ENCODE measurements at places on chromosomes 7 and 10.

DNA sequence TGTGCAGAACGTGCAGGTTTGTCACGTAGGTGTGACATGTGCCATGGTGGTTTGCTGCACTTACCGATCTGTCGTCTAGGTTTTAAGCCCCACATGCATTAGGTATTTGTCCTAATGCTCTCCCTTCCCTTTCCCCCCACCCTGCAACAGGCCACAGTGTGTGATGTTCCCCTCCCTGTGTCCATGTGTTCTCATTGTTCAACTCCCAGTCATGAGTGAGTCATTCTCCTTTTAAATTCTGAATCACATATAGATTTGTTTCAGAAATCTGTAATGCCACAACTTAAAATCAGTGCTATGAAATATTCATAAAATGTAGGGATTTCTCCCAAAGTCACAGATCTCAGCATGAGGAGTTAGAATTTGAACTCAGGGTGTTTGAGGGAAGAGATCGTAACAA lies 552.5 kb upstream of the MBL2 start:
- no peak for DNase-seq

- DNase-seq: no peak
Measured at GRCh38 chr7:85078181-85078580, 108.7 kb downstream of the SEMA3D start.

GRCh38 chr10:14670551-14671240 lies 104.0 kb downstream of the FAM107B start:
- no peak for DNase-seq

- no peak for DNase-seq
Measured at GRCh38 chr7:77461246-77461645, 45.1 kb upstream of the GSAP start.

DNA sequence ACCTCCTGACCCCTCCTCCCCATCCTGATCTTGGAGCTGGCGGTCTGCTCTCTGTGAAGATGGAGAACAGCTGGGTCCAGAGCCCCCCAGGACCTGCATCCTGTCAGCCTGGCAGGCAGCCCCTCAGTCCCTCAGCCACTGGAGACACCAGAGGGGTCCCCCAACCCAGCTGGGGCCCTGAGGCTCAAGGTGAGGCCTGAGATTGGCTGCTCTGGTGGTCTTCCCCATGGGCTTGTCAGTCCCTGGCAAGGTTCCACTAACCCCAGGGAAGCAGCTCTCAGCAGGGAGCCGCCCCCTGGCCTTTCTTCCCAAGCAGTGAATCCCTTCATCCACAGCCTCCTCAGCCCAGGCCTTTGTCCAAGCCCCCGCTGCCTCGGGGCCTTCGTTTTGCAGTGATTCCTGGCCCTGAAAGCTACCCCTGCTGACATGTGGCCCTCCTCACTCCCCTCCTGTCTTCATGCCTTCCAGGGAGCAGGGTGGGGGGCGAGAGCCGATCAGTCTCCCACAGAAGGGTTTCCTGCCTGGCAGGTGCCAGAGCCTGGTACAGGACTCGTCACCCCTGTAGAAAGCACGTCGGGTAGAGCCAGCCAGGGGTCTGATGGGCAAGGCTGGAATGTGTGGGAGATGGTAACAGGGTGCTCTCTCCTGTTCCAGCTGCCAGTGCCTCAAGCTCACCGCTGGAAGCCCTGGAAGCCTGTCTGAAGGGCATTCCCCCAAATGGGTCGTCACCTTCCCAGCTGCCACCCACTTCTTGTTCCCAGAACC lies 48.5 kb downstream of the ZNF467 start:
- DNase-seq: no peak

- no peak for DNase-seq
Measured at GRCh38 chr7:126185959-126186580, 1066.7 kb downstream of the GRM8 start.

- DNase-seq: no peak
Measured at GRCh38 chr7:94170836-94171235, 166.7 kb upstream of the BET1 start.

GRCh38 chr10:72638586-72639440 lies 12.9 kb upstream of the MICU1 start:
- no peak for DNase-seq

- DNase-seq: no peak
Measured at GRCh38 chr10:70186090-70186489, 15.8 kb upstream of the SAR1A start.

DNA sequence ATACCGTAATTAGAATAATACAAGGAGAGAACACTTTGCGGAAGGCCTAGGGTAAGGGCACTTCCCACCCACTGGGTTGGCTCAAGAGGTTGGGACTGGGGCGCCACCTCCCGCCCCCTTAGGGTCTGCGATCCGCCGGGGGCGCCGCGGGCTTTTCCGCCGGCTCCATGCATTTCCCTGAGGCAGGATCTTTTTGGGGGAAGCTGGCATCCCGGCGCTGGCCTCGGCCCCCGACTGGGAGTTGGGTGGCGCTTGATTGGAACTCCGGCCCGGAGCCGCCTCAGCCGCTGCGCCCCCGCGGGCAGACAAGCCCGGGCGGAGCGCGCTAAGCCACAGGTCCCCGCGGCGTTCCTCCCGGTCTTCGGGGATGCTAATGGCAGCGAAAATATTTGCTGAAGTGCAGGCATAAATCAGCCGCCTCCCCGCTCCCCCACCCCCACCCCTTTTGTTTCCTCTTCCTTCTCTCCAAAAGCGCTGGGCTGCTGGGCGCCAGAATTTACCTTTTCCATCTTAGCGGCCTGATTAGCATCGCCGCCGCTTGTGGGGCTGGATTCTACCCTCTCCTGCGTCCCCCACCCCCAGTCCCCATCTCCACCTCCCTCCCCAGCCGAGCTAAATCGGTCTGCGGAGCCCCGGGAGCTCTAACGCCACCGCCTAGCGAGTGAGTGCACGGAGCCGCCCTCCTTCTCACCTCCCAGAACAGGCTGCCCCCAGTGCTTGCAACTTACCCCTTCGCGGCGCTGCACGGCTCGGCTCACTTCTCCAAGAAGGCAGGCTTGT lies 5.1 kb downstream of the UNC5B start:
- DNase-seq: no peak

GRCh38 chr7:73721377-73721817 lies 1.9 kb upstream of the STX1A start:
- no peak for DNase-seq

- DNase-seq: no peak
Measured at GRCh38 chr7:133248901-133249300, 4.0 kb upstream of the EXOC4 start.

- no peak for DNase-seq
Measured at GRCh38 chr10:78300526-78300925, 266.9 kb downstream of the RPS24 start.

GRCh38 chr10:30433306-30433729 lies 666 bp upstream of the MAP3K8 start:
- DNase-seq: peak; percentile 49

- DNase-seq: no peak
Measured at GRCh38 chr7:120028636-120029035, 244.3 kb upstream of the KCND2 start.

- DNase-seq: no peak
Measured at GRCh38 chr10:3420527-3421469, 248.2 kb upstream of the PITRM1 start.

DNA sequence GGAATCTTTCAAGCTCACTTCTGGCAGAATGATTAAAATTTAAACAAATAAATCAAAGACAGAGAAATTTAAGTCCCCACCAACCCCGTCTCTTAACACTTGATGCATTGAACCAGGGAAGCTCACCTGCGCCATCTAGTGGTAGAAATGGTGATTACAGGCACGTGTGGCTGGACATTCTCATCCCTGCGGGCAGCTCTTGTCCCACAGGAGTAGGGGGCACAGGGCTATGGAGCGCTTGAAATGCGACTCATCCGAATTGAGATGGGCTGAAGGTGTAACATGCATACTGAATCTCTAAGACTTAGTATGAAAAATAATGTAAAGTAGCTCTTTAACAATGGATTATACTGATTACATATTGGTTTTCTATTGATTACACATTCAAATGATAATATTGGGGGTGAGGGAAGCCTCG lies 24.8 kb upstream of the SLIT1 start:
- DNase-seq: peak; percentile 62

DNA sequence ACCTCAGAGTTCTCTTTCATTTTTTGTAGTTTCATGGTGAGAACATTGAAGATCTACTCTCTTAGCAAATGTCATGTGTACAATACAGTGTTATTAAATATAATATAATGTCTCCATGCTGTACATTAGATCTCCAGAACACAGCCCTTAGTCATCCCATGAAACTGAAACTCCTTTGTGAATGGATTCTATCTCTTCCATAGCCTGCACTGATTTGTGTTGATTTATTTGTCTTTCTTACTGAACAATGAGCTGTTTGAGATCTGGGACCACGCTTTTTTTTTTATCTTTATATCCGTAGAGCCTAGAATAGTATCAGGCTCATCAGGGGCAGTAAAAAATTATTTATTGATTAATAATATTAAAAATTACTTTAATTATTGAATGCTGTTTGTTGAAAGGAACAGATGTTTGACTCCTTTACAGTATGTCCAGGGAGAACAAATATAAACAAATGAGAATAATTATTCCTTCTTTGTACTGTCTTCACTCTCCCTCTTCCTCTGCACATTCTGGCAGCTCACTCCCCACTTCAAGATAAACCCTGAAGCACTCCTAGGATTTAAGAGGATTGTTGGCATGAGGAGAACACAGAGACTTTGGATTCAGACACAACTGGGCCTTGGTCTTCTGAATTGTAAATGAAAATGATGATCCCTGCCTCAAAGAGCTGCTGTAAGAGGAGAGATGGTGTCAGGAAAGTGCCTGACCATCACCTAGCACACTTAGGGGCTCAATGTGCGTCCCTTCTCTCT lies 81.6 kb upstream of the MSRB2 start:
- no peak for DNase-seq

DNA sequence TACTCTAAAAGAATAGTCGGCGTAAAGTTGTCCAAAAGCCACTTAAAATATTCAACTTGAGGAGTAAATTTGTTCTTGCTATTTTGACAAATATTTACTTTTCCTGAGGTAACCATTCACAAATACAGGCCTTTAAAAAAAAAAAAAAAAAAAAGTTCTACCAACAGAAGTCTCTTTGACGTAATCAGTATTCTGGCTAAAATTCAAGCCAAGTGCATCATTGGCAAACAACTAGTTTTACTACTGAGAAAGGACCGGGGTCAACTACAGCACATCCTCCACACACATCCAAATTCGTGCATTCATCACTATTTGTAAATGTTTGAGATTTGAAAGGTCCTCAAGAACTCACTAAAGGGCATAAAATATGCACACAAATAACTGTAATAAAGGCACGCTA lies 2.0 kb downstream of the OAT start:
- no peak for DNase-seq

DNA sequence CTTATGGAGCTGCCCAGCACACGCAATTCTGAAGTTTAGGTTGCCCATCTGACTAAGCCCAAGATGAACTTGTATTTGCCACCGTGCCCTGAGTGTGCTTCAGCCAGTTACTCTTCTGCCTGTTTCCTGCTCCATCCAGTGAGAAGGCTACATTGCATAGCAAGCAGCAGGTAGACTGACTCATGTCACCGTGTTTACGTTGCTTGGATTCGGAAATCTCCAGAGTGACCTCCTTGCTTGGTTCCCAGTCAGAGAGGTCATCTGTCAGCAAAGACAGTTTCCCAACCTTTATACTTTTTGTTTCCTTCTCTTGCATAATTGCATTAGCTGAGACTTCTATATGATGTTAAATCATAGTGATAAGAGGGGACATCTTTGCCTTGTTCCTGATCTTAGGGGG lies 30.9 kb downstream of the NACAD start:
- no peak for DNase-seq

GRCh38 chr10:51604579-51604978 lies 94.8 kb downstream of the CSTF2T start:
- no peak for DNase-seq

- DNase-seq: no peak
Measured at GRCh38 chr10:17233286-17233991, 5.4 kb downstream of the VIM start.

- DNase-seq: no peak
Measured at GRCh38 chr7:48285373-48285772, 114.1 kb downstream of the ABCA13 start.

- no peak for DNase-seq
Measured at GRCh38 chr7:409339-410281, 110.0 kb downstream of the PDGFA start.

DNA sequence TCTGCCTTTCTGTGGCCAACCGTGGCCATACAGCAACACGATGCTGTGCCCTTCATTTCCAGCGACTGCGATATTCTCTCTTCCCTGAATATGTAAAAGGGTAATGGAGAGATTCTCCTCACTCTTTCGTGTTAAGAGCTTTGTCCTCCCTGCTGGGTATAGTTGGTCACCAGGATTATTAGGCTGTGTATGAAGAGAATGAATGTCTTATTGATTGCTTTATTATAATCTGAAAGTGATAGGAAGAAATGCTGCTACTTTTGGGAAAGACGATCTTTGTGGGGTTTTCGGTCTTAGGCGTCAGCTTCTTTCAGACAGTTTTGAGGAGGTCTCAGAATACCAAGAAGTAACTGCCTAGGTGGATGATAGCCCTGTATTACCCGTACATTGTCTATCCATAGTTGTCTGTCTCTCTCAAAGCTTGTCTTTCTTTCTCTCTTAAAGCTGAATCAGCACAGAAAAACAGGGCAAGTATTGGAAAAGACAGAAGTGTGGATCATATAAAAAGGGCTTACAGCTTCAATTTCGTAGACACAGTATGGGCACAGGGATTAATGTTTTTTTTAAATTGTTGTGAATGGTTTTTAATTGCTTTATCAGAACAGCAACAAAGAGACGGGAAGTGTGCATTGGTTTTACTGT lies 1.2 kb downstream of the AHCYL2 start:
- DNase-seq: no peak

GRCh38 chr7:146665023-146665422 lies 548.4 kb downstream of the CNTNAP2 start:
- no peak for DNase-seq

- no peak for DNase-seq
Measured at GRCh38 chr7:154436560-154436959, 384.4 kb downstream of the DPP6 start.

- no peak for DNase-seq
Measured at GRCh38 chr7:135273581-135273980, 39.9 kb downstream of the STRA8 start.

DNA sequence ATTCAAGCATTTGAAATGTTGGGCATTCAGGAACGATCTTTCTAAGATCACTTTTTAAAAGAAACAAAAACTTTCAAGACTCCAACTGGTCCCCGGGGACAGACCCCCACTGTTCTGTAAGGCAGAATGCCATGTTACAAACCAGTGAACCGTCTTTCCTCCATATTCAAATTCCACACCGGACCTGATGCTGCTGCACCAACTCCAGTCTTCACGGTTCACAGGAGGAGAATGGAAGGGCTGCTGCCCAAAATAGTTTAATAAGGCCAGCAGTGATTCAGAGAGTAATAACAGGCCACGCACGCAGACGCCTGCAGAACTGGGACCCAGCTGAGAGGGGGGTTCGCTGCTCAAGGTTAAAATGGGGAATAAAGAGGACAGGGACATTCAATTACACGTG lies 47.2 kb downstream of the OSBPL3 start:
- DNase-seq: no peak

- DNase-seq: no peak
Measured at GRCh38 chr10:98858525-98858924, 377.1 kb downstream of the HPSE2 start.

Measured in stimulated activated CD4-positive, alpha-beta T cell treated with anti-CD3 and anti-CD28 coated beads, Interleukin-4, amount 100 ng/mL, for 1 hour (primary cell).